Gastroesophageal sphincter (tissue), 4 donors: ENCODE measurements at places on chromosomes 12 and 14.

DNA sequence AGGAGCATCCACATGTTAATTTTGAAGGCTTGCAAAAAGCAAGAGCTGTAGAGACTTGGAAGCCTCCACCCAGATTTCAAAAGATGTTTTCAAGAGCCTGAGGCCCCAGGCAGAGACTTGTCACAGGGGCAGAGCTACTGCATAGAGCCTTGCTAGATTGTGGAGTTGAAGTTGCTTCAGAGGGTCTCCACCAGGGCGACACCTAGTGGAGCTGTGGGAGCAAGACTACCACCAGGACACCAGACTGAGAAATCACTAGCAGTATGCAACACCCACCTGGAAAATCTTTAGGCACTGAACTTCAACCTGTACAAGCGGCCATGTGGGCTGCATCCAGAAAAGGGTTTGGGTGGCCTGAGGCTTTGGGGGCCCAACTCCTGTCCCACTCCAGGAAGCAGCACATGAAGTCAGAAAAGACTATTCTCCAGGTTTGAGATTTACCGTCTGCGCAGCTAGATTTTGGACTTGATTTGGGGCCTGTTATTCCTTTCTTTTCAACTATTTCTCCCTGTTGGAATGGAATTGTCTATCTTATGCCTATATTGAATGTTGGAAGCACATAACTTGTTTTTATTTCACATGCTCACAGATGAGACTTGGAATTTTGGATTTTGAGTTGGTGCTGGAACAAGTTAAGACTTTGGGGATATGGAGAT, 508.6 kb downstream of the FLRT2 start:
- ATAC-seq = no peak

DNA sequence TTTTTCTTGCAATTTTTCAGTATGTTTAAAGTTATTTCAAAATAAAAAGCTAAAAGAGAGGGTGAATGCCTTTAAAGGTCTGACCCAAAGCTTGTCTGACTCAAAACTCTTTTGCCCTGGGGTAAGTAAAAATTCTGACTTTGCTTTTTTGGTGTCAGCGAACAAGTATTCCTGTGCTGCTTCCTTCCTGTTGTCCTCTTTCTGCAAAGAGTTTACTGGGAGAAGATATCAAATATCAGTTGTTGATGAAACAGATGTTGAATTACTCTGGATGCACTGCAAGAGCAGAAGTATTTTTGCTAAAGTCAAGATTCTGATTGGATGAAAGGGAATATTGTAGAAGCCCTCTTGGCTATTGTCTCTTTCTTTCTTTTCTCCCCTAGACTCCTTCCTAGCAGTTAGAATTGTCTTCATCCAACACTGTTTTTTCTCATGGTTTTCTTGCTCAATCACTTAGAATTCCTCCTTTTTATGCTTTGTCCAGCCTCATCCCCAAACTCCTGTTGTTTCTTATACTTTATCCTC, 62.0 kb downstream of the DACT1 start:
- no peak for ATAC-seq

DNA sequence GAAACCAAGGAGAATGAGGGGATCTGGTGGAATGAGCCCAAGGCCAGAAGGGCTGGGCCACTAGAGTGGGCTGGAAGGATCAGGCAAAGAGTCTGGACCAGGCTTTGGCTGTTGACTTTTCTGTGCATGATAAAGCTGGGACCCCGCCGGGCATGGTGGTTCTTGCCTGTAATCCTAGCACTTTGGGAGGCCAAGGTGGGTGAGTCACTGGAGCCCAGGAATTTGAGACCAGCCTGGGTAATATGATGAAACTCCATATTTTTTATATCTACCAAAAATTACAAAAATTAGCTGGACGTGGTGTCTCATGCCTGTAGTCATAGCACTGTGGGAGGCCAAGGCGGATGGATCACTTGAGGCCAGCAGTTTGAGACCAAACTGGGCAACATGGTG, 393 bp upstream of the KLHL33 start:
- no peak for ATAC-seq

GRCh38 chr12:56572288-56572687, 50.7 kb downstream of the RBMS2 start:
- ATAC-seq = no peak

- no peak for ATAC-seq
Measured at GRCh38 chr14:96746101-96746500, 51.1 kb upstream of the VRK1 start.

DNA sequence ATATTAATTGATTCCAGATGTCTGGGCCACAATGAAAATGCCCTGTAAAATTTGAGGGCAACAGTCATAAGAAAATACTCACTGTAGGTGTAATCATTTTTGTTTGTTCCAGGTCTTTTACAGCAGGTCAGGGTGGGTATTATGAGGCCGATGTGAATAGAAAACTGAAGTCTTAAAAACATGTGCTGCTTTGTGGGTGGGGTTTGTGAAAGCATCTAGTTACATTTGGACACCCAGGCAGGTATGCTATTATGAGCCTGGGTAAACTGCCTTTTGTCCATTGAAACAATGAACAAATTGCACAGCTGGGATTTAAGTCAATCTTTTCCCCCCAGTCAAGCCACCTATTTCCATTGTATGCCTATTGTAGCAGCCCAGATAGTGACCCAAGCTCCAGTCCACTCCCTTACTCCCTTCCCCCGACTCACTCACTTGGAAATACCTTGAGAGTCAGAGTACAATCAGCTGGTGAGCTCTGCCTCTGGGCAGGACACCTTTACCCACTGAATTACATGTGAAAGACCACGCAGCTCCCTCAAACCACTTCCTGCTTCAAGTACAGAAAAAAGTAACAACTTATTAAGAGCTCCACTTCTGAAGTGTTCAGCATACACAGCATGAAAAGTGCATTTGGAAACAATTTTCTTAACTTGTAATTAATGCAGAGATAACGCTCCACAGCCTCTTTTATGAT, 1.8 kb downstream of the IGF1 start:
- ATAC-seq = no peak

DNA sequence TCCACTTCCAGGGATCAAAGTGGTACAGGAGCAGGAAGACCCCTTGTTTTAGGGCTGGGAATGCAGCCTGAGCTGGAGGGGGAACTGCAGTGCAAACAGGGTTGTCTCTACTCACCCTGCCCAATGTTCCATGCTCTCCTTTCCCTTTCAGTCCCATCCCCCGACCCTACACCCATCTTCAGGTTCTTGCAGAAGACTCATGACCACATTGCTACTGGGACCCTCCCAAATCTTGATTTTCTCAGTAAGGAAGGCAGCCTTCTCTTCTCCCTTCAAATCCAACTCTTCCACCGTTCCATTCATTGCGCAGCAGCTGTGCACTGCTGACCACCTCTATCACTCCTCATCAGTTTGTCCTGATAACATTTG, 1.9 kb downstream of the SERPINA11 start:
- no peak for ATAC-seq

DNA sequence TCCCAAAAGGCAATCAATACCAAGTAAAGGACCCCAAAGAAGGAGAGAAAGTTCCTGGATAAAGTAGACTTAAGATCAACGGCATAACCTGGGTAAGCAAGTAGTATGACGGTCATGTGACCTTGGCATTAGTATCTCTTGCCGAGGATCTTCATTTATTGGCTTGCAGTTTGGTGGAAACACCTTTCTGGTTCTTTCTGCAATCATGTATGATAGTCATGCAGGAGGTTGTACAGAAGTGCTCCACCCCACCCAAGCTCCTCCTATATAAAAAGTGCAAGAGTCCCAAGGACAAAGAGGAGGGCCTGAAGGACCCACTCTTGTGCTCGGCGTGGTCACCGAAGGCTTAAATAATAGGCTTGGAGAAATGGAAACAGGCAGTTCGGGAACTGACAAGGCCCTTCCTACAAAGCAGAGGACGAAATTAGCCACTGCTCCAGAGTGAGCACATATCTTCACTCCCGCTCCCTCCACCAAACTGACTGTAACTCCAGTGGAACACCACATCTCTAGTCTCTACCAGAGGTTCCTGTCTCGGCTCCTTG, 750 bp downstream of the CS start:
- no peak for ATAC-seq

DNA sequence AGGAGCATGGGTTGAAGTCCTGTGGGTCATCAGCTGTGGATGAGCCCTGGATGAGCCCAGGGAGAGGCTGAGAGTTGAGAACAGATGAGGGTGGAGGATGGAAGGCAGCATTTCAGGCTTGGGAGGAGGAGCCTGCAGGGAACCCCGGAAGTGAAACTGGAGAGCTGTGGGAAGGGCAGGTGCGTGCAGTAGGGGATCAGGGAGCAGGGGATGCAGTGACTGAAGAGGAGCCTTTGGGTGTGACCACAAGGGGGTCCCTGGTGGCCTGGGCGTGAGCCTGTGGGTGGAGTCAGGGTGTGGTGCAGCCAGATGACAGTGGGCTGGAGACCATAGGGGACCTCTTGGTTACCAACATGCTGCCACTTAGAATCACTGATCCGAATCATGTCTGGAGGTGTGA, 115.5 kb downstream of the PAPOLA start:
- no peak for ATAC-seq

- no peak for ATAC-seq
Measured at GRCh38 chr12:104371043-104371870, 67.7 kb downstream of the EID3 start.

DNA sequence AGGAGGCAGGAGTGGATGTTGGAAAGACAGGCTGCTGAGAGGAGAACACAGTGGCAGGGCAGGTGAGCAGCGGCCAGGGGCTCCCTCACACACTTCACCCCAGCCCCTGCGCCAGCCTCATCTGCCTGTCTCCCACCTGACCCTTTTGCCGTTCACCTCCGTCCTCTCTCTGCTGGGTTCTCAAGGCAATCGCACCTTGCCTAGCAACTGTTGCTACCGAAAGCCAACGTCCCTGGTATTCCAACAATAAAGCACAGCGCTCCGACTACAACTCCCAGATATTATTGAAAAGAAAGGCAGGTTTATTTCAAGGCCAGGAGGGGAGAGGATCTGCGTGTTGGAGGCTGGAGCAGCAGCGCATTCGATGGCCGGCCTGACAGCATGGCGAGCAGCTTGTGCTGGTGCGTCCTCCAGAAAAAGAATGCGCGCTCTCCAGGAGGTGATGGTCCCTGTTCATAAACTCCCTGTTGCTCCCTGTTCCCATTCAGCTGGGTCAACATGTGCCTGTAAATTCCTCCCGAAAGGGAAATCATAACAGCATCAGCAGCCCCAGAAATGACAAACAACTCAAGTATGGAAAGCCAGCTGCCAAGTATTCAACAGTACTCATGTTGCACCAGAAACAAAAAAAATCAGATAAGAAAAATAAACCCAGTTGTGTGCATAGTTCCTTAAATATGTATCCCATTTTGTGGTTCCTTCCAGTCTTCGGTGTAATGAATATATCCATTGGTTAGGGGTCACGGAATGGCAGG, 153.0 kb upstream of the DIO3 start:
- ATAC-seq = peak; percentile 52
